Activated CD4-positive, CD25-positive, alpha-beta regulatory T cell treated with anti-CD3 and anti-CD28 coated beads, Interleukin-2, amount 50 U/mL, for 24 hours (primary cell): ENCODE measurements at places on chromosomes 5 and 9.

- ATAC-seq: peak; percentile 69
Measured at GRCh38 chr5:114449860-114450421, 88.1 kb downstream of the KCNN2 start.

DNA sequence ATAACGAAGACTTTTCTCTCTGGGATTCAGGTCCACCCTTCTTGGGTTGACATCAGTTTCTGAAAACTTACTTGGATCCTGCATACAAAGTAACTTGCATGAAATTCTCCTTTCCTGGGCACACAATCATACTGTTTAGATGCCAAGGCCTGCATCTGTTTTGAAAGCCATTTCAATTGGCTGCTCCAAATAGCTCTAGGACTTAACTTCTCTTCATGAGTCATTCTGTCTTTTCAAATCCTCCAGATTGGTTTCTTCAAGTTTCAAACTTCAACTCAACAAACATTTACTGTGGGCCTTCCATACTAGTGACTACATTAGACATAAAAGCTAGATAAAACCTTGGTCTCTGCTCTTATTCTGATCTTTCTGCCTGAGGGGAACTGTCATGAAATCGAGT, 54.8 kb upstream of the HMHB1 start:
- no peak for ATAC-seq

GRCh38 chr5:25150819-25151218, 506.0 kb upstream of the CDH10 start:
- no peak for ATAC-seq

- ATAC-seq: no peak
Measured at GRCh38 chr5:95053253-95053652, 231.6 kb downstream of the MCTP1 start.
